ENCODE measurements at places on chromosomes 6 and 20.

DNA sequence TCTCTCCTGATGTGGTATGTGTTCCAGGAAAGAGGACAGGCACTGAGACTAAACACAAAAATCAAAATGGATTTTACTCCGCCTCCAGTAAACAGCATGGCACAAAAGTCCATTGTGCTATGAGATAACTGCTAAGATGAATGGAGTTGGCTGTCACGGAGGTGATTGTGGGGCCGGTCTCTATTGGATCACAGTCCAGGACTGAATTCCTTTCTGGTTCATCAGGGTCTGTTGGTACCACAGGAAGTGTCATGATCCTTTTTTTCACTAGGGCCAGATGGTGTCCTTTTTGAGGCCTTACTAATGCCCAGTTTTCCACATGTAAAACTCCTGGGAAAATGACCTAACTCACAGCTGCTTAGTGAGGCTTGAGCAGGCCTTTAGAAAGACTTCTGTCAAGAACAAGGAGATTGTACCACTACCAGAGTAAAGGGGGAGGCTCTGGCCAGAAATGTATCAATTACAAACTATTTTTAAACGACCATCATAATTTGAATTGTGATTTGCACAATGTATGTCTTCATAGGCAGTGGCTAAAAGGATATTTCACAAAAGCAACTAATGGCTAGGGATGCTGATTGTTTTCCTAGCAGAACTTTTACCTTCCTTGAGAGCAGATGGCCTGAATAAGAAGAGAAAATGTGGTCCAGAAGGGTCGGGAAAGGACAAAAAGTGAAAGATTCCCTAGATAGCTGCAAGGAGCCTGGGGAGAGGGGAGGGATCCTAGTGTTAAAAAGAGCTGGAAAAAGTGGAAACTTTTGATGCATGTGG lies 192.2 kb upstream of the POU3F2 start:
- DNase-seq = no peak

DNA sequence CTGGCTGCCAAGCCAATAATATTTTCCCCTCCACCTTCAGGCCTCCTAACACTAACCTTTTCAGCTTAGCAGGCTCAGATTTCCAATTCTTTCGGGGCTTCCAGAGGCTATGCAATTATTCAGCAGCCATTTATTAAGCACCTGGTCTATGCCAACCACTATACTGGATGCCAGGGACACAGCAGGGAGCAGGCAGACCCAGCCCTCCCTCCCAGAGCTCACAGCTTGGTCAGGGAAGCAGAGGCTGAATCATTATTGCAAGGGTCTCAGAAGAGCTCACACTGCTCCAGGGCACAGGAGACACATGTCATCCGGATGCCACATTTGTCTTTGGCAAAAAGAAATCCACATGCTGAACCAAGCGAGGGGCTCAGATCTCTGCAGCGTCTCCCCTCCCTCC lies 1.3 kb downstream of the BPIFB1 start:
- DNase-seq = no peak

- peak; percentile 61 for DNase-seq
Observed at GRCh38 chr20:59207742-59208357, 44.2 kb downstream of the ZNF831 start.

- DNase-seq = no peak
Observed at GRCh38 chr6:149387779-149388512, 12.1 kb upstream of the SUMO4 start.

DNA sequence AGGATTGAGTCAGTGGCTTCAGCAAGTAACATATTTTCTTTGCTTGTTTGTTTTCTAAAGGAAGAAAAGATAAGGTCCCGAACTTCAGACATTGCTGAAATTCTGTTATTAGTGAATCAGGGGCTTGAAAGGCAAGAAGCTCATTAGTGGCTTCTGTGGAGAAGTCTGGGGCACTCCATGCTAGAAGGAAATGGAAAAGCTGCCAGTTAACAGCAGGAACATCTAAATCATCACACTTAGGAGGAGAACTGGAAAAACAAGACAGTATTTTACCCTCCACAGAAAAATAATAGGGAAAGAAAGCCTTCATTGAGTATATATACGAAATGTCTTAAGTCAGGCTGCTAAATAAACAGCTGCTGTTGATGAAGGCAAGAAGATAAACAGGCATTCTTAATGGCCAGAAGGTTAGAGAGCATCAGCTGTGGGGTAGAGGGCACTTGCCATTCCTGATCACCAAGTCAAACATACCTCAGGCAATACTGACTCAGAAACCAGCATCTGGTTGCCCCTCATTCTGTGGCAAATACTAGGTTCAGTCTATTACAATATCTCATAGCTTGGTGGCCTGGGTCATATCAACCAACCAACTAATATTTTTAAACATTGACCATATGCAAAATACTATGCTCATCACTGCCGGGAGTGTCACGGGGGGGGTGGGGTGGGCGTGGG lies 143.2 kb upstream of the TENT5A start:
- DNase-seq = no peak

GRCh38 chr6:43970913-43971775 lies 156.1 kb downstream of the MRPL14 start:
- DNase-seq = no peak

- no peak for DNase-seq
Observed at GRCh38 chr20:1805161-1805581, 90.0 kb upstream of the SIRPA start.

GRCh38 chr6:149854532-149854931 lies 9.6 kb downstream of the LRP11 start:
- no peak for DNase-seq

- DNase-seq = no peak
Observed at GRCh38 chr20:33828326-33828844, 17.2 kb downstream of the CHMP4B start.

GRCh38 chr6:116371120-116371917 lies 572 bp downstream of the DSE start:
- DNase-seq = no peak

DNA sequence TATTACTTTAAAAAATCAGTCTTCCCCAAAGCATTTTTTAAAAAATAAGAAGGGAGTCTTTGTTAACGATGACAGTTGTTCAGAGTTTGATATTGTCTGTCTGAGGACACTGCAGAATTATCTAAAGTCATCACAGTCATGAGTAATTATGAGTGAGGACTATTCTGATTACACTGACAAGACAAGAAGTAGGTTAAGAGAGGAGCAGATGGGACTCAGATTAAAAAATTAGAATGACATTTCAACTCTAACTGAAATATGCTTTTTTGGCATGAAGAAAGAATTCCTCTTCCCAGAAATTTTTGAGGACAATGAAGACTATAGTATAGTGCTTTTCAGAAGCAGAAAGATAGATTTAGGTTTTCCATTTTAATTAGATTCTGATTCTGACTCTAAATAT lies 456.5 kb downstream of the EPHA7 start:
- DNase-seq = no peak

DNA sequence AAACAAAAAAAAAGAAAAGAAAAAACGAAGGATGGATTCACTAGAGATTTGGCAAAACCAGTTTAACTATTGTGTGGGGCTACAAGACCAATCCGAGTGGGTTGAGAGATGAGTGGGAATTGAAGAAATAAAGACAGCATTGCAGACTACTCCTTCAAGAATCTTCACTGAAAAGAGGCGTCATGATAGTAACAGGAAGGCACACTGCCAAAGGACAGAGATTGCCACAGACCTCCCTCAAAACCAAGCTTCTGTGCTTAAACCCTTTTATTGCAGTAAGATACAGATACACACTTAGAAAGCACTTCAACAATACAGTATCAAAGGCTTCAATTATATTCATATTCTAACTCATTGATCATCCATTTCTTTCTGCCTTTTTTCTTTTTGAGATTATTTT lies 103.9 kb downstream of the IPCEF1 start:
- no peak for DNase-seq

DNA sequence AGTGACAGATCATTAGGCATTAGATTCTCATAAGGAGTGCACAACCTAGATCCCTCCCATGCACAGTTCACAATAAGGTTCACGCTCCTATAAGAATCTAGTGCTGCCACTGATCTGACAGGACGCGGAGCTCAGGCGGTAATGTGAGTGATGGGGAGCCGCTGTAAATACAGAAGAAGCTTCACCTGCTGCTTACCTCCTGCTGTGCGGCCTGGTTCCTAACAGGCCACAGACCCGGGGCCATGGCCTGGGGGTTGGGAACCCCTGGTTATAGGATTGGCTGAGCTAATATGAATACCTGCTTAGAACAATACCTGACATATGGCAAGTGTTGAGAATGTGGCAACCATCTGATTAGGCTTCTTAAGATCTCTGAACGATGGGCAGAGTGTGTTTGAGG lies 2.4 kb downstream of the PNPLA1 start:
- no peak for DNase-seq

DNA sequence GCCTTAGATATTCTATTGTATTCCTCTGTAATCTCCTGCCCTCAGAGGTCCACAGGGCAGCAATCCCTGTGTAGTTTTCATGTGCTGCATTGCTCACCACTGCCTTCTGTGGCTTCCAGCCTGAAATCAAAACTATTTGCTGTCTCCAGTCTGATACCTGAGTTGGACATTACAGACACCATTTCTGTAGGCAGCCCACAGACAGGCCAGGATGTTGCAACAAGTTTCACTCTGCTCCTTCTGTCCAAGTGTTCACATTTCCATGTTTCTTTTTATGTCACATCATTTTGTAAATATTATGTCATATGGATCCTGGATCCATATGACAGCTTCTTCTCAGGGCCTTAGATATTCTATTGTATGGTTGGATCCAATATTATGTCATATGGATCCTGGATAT lies 21.7 kb downstream of the ECI2 start:
- DNase-seq = no peak

- no peak for DNase-seq
Observed at GRCh38 chr20:43921227-43921780, 6.7 kb downstream of the TOX2 start.

GRCh38 chr6:132072831-132073230 lies 121.7 kb upstream of the CCN2 start:
- DNase-seq = no peak

- DNase-seq = no peak
Observed at GRCh38 chr6:44266347-44266746, 996 bp upstream of the NFKBIE start.

- DNase-seq = no peak
Observed at GRCh38 chr6:97294451-97294850, 11.4 kb upstream of the MMS22L start.

GRCh38 chr20:51484141-51484815 lies 58.2 kb downstream of the NFATC2 start:
- DNase-seq = no peak

DNA sequence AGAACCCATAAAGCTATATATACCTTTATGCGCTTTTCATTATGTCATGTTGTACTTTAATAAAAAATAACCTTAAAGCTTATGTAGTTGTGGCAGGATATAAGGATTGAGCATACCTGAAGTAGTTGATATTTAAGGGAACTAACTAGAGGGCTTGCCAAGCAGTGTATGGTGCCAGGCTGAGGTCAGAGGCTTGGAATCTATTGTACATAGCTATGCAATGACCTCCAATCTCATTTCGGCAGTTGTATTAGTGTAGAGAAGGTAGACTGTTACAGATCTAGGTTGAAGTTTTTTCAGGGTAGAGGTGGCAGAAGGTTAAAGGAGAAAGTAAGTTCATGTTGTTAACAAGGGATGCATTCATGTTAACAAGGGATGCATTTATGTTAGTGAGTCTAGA lies 397.7 kb upstream of the HS3ST5 start:
- no peak for DNase-seq

DNA sequence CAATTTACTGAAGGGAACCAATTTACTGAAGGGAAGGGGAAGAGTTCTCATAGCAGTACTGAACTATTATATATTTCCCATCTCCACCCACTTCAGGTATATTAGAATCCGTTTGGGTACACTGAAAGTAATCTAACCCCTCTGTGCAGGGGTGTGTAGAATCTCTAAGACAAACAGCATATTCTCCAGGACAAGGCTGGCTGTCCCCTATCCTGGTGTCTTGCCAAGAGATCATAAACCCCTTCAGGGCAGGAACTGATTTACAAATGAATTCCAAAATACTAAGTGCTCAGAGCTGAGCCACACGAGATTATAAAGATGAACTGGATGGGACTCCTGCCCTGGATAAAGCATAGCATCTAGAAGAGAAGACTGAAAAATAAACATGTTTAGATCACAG lies 9.2 kb downstream of the ASF1A start:
- no peak for DNase-seq

DNA sequence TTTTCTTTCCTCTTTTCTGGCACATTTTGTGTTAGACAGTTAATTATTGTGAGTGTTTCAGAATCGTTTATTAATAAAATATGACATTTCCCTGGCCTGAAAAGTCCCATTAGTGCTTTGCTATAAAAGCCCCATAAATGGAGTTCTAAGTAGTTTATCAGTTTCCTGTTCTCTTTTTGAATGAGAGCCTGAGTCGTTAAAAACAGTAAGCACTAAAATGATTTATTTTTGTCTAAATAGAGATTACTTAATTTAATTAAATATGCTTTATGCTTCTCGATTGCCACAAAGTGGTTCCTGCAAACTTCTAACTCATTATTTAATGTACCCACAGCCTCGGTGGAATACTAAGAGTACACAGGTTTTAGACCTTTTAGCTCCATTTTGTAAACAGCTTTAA lies 577.9 kb downstream of the C6orf118 start:
- no peak for DNase-seq

GRCh38 chr20:13865791-13866351 lies 81.0 kb downstream of the NDUFAF5 start:
- no peak for DNase-seq

- DNase-seq = no peak
Observed at GRCh38 chr6:87718662-87719433, 16.8 kb upstream of the AKIRIN2 start.

DNA sequence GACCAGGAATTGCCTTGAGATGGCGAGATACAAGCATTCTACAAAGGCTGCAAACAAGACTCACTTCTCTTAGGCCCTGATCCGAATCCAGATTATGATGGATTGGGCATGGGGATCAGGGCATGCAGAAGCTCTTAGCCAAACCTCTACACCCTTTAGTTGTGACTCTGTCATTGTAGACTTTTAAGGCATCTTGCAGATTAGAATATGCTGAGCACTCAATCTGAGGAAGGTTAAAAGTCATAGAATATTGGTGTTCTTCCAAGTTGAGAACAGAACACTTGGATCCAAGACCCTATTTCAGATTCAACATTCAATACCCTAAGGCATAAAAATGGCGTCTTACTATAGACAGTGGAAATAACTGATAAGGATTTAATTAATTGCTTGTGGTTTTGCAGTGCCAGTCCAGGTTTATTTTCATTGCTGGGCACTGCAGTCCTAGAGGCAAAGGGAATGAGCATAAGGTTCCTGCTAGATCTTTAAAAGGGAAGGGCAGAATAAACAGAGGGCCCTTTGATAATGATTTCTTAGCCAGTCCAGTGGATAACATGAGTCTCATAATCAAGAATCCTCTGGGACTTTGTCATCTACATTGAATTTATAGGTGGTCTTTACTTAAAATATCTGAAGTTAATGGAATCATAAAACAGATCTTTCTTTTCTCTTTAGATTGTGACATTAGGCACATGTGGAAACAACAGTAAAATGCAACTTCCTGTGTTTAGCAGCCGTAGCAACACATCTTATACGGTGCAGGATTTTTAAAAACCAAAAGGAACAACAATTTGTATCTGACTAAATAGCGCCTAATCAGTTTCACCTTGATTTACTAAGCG lies 17.6 kb downstream of the PHACTR2 start:
- DNase-seq = no peak

- DNase-seq = no peak
Observed at GRCh38 chr6:157323966-157324300, 614 bp upstream of the TMEM242 start.

GRCh38 chr6:74333406-74333805 lies 637.4 kb downstream of the CD109 start:
- no peak for DNase-seq

Data from stimulated activated CD8-positive, alpha-beta memory T cell treated with anti-CD3 and anti-CD28 coated beads, Interleukin-4, amount 100 ng/mL, for 1 hour (primary cell).